Stimulated activated CD8-positive, alpha-beta memory T cell treated with anti-CD3 and anti-CD28 coated beads, Interleukin-7, amount 100 ng/mL, for 4 hours (primary cell): ENCODE measurements at places on chromosomes 4 and X.

GRCh38 chr4:106530821-106531220 is 162.2 kb upstream of the GIMD1 start:
- DNase-seq: no peak

DNA sequence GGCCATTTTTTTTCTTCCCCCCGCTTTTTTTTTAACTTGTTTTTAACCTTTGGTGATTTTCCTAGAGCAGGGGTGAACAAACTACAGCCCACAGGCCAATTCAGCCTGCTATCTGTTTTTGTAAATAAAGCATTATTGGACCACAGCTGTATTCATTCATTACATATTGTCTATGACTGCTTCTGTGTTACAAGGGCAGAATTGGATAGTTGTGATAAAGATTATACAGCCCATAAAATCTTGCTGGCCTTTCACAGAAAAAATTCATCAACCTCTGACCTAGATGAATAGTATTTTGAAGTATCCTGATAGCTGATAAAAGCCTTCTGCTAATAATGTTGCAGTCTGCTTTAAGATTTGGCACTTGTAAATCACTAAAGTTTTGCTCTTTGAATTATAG is 63.4 kb downstream of the SMAD1 start:
- DNase-seq: no peak

- DNase-seq: no peak
Measured at GRCh38 chr4:95637043-95637600, 88.3 kb upstream of the UNC5C start.

DNA sequence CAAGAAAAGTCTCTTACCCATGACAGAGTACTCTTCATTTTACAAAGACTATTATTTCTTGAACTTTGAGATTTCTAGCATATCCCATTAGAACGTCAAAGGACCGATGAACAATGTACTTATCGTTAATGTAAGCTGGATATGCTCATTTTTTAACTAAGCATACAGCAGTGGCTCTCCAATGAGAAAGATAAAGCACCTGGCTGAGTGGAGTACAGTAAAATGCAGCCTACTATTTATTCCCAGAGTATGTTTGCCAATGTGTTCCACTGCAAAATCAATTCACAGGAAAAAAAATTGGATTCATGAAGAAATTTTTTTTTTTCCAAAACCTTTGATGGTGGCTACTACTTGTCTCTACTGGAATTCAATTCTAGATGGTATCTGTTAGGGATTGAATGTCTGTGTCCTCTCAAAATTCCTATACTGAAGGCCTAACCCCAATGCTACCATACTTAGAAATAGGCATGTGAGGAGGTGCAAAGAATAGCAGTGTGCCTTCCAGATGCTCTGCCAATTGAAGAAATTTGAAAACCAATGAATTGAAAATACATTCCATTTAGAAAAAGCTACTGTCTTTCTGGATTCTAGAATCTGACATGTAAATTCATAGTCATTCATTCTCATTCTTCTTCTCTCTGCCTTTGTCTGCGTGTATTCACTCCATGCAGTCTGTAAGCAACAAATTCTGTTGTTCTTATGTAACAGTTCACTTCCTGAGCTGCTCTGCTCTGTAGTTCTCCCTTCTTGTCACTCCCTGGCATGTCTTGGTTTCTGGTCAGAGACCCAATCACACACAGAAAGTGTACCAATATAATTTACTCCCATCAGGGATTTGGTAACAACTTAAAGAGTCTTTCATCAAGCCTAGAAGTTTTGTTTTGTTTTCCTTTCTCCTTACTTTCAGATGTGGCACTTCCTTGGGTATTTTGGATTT is 61.4 kb downstream of the PAPSS1 start:
- no peak for DNase-seq

GRCh38 chr4:154490234-154490582 is 1.4 kb downstream of the DCHS2 start:
- DNase-seq: no peak

GRCh38 chr4:2800691-2801596 is 8.1 kb downstream of the SH3BP2 start:
- no peak for DNase-seq

- no peak for DNase-seq
Measured at GRCh38 chr4:106095408-106095807, 200.1 kb downstream of the NPNT start.

- DNase-seq: no peak
Measured at GRCh38 chr4:129488427-129488826, 392.5 kb downstream of the C4orf33 start.

DNA sequence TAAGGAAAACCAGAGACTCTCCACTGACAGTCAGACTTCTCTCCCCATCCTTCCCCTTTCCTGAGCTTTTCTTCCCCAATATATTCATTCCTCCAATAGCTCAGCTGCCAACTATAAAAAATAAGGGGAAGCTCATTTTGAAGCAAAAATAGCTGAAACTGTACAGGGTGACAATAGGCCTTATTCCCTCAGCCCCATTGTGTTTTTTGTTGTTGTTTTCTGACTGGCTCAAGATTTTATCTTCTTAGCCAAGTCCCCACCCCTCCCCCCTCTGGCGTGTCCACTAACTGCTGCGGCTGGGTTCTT is 26.2 kb downstream of the PRPS1 start:
- no peak for DNase-seq

DNA sequence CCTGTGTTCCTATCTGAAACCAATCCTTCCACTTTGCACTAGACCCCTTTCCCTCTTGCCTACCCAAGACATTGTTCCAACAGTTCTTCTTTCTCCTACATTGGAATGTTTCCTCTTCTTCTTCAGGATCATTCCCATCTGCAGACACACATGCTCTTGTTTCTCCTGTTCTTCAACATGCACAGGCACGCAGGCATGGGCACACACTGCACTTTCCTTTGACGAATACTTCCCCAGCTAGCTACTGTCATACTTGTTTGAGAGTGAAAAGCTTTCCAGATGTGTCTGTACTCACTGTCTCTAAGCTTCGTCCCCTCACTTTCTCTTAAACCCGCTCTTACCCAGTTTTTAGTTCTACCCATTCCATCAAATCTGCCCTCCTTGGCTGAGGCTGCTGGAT is 31.8 kb upstream of the ERVMER34-1 start:
- DNase-seq: no peak

DNA sequence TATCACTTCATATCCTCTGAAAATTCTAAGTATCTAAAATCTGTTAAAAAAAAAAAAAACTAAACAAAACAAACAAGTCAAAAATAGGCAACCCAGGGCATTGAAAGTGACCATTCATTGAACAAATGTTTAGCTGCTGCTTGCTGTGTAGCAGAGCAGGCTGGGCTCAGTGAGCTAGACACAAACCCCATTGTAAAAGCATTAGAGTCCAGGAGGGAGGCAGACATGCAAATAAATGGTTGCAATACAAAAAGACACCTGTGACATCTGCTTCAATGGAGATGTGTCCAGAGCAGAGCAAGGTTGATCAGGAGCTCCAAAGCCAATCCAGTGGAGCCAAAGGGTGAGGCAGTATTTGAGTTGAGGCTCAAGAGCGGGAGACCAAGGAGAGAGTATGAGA is 267.3 kb upstream of the GATB start:
- no peak for DNase-seq

GRCh38 chr4:98199247-98199646 is 56.0 kb upstream of the STPG2 start:
- no peak for DNase-seq
